ENCODE measurements at places on chromosomes 3 and 15.
A peak's percentile ranks its signal among the peaks of the same experiment; 100 is the strongest.

GRCh38 chr3:9769426-9770275, at the start of gene CAMK1:
Gene CAMK1, minus strand, starts transcription at chr3:9769947. Its CDS starts 2,198 bp downstream, at chr3:9767749.
- DNase-seq = peak; percentile 76

DNA sequence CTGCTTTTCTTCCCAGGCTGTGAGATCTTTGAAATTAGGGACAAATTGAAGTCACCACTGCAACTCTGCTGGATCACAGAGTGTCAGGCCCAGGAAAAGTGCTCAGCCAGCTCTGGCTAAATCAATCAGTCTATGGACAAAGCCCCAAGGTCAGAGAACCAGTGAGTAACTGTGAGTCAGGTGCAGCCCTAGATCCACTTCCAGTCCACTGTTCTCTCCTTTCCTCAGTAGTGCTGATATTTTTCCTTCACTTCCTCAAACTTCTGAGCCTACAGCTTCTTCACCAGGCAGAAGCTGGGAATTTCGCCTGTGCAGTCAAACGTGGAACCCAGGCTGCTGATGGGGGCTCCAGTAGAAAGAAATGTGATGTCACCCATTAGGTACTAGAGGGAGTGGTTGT, 75.1 kb upstream of the TRIM42 start:
- no peak for DNase-seq

DNA sequence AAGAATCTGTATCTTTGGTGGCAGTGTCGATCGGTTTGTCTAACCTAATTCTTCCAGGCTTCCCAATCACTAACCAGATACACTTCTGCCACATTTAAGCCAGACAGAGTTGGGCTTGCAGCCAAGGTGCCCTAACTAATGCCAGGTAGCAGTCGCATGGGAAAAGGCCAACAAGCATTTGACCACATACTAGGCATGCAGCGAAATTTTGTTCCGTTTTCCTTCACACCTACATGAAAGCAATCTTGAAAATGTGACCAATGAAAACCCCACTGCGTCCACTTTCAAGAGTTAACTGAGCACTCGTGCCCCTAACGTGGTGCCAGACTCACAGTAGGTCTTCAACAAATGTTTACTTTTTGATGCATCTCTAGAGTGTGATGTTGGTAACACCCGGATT, 192.2 kb upstream of the TPM1 start:
- DNase-seq = no peak

DNA sequence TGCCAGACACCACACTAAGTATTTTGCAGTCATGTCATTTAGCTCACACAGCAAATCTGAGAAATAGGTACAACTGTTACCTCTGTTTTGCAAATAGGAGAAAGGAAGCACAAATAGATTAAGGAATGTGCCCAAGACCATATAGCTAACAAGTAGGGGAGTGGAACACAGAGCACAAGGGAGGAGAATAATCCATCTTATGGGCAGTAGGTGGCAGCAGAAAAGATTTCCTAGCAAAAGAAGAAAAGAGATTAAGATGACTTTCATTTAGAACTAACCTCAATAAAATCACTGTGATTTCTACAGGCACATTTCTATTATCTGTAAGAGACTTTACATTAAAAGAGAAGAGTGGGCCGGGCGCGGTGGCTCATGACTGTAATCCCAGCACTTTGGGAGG, 49.1 kb downstream of the NR1I2 start:
- DNase-seq = no peak

DNA sequence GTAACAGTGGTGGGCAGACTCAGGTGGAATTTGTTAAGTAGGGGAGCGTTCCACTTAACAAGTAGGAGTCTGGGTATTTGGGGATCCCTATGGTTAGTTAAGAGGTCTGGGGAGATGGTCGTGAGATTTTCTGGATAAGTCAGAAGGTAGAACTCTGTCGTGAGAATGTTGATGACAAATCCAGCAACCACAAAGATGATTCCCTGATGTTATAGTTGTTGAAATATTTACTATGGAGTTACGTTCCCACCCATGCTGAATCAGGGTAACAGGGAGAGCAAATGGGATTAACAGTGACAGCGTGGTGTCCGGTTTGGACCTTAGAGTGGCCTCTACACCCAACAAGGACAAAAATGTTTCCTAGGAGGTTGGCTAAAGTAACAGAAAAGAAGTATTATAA, 110.8 kb downstream of the MFSD1 start:
- DNase-seq = no peak

DNA sequence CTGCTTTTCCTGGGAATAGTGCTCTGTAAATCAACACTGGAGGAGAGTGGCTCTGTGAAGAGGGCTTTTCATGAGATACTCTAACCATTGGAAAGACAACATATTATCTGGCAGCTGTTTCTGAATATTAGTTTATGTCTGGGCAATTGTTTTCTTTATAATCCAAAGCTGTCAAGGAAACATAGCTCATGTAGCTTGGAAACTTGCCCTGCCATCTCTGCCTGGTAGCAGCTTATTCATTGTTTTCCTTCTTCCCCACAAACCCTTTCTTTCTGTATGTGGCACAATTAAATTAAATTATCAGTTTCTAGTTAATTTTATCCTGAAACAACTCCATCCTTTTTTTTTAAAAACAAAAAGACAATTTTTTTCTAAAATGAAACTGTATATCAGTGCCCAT, 160.0 kb downstream of the EDEM1 start:
- DNase-seq = no peak

DNA sequence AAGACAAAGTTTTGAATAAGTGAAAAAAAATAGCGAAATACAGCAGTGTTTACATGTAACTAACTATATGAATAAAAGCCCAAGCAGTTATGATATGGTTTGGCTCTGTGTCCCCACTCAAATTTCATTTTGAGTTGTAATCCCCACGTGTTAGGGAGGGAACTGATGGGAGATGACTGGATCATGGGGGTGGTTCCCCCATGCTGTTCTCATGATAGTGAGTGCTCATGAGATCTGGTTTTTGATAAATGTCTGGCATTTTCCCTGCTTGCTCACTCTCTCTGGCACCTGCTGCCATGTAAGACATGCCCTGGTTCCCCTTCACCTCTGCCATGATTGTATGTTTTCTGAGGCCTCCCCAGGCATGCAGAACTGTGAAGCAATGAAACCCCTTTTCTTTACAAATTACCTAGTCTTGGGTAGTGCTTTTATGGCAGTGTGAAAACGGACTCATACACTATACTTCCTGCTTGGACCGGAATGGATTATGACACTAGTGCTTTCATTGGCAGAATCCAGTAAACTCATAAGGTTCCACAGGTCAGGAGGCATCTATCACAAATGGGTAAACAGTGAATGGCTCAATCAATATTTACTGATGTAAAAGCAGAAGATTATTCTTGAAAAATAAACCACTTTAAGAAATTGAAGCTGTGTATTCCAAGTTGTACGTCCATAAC, 192.1 kb downstream of the CBLB start:
- DNase-seq = no peak

GRCh38 chr3:34683851-34684250, 885.4 kb downstream of the PDCD6IP start:
- peak; percentile 63 for DNase-seq

- DNase-seq = no peak
These were observed 72.6 kb downstream of the CCR1 start for GRCh38 chr3:46135475-46135874.

DNA sequence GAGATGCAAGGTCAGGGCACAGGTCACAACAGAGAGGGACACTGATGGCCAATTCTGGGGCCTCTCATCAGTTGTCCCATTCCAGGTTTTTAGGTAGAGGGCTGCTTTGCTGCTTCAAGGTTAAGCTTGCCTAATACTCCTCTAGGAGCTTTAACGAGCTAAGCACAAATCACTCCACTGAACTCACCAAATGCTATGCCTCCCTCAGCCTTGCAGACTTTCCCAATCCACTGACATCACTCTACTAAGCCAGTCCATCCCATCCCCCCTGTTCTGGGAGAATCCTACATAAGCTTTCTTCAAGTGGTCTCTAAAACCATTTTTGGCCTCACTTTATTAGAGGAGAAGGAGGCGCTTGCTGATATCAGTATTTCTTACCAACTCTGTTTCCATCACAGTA, 24.8 kb upstream of the PDCD6IP start:
- no peak for DNase-seq

- DNase-seq = no peak
These were observed 234.1 kb downstream of the RORA start for GRCh38 chr15:60994963-60995475.

GRCh38 chr15:90030376-90030775, 29.3 kb downstream of the ZNF710 start:
- DNase-seq = no peak

- DNase-seq = no peak
These were observed 18.8 kb downstream of the DIS3L start for GRCh38 chr15:66312144-66312543.

DNA sequence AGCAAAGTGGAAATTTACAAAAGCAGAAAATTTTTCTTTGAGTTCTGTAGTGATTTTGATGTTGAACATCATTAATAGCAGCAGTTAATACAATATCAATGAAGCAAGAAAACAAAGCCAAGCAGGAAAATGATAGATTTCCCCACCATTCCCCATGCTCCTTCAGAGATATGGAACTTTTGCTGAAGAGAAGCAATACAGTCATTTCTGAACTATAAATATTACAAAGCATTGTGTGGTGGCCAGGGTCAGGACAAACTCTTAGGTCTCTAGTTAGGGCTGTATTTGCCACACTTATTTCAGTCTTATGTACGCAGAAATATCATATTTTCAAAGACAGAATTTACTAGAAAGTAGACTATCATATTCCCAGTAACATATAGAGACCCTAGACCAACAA, 88.8 kb upstream of the P3H2 start:
- no peak for DNase-seq

DNA sequence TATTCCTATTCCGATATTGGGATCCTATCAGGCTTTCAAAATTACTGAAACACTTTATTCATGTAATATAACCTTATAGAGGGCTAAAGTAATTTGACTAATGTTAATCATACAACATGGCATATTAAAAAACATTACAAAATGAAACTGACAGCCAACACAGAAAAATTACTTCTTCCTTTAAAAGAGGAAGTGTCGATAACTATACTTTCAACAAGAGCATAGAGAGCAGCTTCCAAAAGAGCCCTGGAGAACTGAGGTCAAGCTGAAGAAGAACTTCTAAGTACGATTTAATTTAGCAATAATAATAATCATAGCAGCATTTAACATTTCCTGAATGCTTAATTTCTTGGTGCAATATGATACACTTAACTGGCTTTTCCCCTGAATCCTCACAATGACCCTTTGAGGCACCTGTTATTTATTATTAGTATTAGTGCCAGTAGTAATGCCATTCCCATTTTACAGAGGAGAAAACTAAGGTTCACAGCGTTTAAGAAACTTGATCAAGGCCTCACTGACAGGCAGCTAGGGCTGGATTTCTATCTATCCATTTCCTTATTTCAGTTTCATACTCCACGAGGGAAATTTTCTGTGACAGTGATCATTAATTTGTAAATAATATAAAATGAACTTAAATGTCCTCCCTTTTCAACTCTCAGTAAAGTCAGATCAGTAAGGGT, 181.6 kb downstream of the CFAP20DC start:
- DNase-seq = no peak

DNA sequence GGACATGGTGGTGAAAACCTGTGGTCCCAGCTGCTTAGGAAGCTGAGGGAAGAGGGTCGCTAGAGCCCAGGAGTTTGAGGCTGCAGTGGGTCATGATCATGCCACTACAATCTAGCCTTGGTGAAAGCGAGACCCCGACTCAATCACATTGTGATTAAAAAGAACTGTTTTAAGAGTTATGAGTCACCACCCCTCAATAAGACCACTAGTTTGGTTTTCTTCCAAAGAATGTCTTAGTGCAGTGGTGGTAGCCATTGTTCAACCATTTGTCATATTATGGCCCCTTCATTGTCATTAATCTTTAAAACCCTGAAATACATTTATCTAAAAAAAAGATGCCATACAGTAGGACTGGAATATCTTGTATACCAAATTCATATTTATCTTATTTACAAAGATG, 48.8 kb downstream of the BLM start:
- DNase-seq = peak; percentile 11
